Motor neuron (in vitro differentiated cells): ENCODE measurements at places on chromosomes 13 and 19. TPM values are rescaled to one million over a fixed set of nuclear protein-coding genes. Genes with fewer than 3 reads are reported as not detected.

DNA sequence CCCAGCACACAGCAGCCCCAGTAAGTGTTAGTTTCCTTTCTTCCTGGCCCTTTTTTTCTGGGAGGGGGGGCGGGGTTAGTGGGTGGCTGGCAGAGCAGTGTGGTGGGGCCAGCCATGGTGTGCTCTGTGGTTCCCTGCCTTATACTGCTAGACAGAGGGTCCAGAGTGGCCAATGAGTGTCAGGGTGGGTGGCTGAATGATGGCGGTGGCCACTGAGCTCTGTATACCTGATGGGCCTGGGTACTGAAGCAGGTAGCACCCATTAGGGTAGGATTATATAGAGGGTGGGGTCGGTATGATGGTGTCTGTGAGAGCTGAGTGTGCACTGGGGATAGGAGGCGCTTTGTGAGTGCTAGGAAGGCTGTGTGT is 13.8 kb downstream of the CIC start:
- ATAC-seq = no peak

- no peak for ATAC-seq
Observed at GRCh38 chr13:95204231-95204765, 97.0 kb downstream of the ABCC4 start.

GRCh38 chr19:50000841-50001557 is 24.2 kb downstream of the VRK3 start:
- no peak for ATAC-seq

- no peak for ATAC-seq
Observed at GRCh38 chr13:43293008-43293407, 269.6 kb downstream of the DNAJC15 start.

- no peak for ATAC-seq
Observed at GRCh38 chr19:14686411-14686810, 3.4 kb upstream of the ZNF333 start.

- peak; percentile 89 for ATAC-seq
Observed at GRCh38 chr19:5172859-5173630, 167.6 kb downstream of the PTPRS start.

Gene GRK1
- 0.09 and 0.29 TPM in 2 replicates for total RNA-seq

GRCh38 chr13:45416516-45417128 is 1.6 kb downstream of the SLC25A30 start:
- no peak for ATAC-seq

Gene TTC9B
- 22.3 and 25.6 TPM in 2 replicates for total RNA-seq

DNA sequence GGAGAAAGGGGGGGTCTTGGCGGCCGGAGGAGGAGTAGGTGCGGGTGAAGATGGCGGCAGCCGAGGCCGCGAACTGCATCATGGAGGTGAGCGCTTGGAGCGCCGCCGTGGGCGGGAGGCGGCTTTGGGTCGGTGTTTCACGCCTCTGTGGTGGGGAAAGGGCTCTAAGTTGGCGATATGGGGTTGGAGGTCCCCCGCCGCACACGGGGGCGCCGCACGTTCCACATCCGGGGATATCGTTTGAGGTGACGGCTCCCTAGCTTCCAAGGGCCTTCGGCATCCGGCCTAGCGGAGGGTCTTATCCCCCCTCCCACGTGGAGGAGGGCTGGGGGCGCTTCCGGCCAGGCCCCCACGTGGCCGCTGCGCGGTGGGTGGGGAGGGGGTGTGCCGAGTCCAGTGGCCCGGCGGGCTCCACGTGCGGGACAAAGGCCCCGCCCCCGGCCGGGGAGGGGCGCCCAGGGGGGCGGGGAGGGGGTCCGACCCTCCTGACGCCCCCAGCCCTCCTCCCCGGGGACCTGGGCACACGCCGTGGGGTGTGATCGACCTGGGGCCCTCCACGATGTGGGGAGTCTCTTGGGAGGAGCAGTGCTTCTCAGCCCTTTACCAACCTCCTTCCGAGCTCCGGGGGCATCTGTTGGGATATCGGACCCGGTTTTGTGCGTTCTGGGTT is at the start of gene PRMT1:
Gene PRMT1 (plus strand): TSS at position 41 of the 670 bp plus-strand sequence. CDS start 10 bp downstream, at position 51.
- ATAC-seq = peak; percentile 18

- ATAC-seq = no peak
Observed at GRCh38 chr19:47074621-47075020, 26.2 kb upstream of the TMEM160 start.

GRCh38 chr13:84870190-84870589 is 929.0 kb downstream of the SLITRK6 start:
- no peak for ATAC-seq

DNA sequence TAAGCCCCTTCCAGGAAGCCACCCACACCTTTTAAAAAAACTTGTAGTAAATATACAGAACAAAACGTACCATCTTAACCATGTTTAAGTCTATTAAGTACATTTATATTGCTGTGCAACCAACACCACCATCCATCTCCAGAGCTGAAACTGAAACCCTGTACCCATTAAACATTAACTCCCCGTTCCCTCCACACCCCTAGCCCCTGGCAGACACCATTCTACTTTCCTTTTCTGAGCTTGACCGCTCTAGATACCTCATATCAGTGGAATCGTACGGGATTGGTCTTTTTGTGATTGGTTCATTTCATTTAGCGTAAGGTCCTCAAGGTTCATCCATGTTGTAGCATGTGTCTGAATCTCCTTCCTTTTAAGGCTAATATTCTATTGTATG is 13.0 kb upstream of the SPATA13 start:
- no peak for ATAC-seq

- no peak for ATAC-seq
Observed at GRCh38 chr19:2229103-2230032, 6.8 kb downstream of the PLEKHJ1 start.

GRCh38 chr19:6743066-6743465 is 3.6 kb downstream of the TRIP10 start:
- ATAC-seq = no peak

Gene NLRP4
- 0.10 TPM in 1 of 2 replicates, not detected in the other for total RNA-seq

Gene CYP2A13
- total RNA-seq = 0.58 TPM in 1 of 2 replicates, not detected in the other

DNA sequence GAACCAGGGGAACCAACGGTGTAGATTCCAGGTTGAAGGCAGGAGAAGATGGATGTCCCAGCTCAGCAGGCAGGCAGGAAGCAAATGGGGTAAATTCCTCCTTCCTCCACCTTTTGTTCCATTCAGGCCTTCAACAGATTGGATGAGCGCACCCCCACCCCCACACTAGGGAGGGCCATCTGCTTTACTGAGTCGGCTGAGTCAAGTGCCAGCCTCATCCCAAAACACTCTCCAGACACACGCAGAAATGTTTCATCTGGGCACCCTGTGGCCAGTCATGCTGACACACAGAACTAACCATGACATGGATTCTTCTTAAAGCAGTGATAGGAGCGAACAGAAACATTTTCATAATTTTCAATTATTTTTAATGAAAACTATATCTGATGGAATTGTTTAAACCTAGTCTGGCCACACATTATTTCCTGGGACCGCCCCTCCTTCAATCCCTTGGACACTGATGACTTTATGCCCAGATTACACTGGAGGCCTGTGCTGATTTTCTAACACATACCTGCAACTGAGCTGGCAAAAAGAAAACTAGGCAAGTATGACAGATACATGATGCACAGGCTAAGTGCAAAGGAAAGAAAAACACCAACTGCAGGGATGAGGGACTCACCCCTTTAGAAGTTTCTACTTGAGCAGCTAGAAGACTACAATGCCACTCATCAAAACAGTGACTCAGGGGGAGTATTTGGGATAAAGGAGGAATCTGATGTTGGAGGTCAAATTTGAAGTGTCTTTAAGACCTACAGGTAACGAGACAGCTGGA is 154.2 kb downstream of the TNFRSF19 start:
- ATAC-seq = no peak

GRCh38 chr13:40120781-40121180 is 465.3 kb downstream of the COG6 start:
- ATAC-seq = peak; percentile 58

Gene FOXO1
- total RNA-seq = 1.5 and 2.1 TPM in 2 replicates

Gene CYP2B6
- 0.93 TPM in 1 of 2 replicates, not detected in the other for total RNA-seq

- ATAC-seq = no peak
Observed at GRCh38 chr19:51593138-51593890, 22.2 kb downstream of the ZNF175 start.

Gene TSSK6
- 2.1 and 2.2 TPM in 2 replicates for total RNA-seq

DNA sequence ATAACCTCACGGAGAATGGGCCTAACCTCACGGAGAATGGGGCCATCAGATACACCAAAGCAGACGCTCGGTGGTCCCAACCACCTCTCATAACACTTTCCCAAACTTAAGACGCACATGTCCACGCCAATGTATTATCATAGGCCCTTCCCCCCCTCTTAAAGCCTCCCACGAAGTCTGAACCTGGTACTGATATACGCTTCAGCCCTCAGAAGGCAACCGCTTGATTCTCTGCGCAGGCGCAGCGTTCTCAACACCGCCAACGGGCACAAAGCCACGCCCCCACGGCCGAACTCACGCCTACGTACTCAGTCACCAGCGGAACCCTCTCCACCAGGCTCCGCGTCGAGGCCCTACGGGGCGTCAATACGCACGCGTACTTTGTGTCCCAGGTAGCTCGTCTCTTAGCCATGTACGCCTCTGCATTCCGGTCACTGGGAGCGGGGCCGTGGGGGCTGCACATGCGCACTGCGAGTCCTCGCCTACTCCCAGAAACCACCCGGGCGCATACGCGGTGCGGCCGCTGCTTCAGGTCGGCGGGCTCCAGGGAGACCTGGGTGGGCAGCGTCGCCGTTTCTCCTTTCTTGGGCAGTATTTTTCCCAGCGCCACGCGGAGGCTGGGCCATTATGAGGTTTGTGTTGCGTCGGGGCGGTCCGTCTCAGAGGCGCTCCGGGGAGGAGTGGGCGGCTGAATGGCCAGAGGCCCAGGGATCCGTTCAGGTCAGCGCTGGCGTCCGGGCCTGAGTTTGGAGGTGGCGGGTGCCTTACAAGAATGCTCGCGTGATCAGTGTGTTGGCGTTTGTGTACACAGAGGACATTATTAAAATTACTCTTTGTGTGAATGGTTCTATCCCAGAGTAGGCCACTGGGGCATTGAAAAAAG is 25.3 kb downstream of the ZNF582 start:
- ATAC-seq = peak; percentile 98

GRCh38 chr13:76826527-76826926 is 59.7 kb downstream of the KCTD12 start:
- no peak for ATAC-seq

DNA sequence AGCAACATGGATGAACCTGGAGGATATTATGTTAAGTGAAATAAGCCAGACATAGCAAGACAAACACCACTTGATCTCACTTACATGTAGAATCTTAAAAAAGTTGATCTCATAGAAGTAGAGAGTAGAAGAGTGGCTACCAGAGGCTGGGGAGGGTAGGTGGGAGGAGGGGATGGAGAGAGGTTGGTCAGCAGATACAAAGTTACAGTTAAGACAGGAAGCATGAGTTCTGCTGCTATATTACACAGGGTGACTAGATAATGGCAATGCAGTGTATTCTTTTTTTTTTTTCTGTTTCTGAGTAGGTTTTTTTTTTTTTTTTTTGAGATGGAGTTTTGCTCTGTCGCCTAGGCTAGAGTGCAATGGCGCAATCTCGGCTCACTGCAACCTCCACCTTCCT is 15.2 kb upstream of the THSD1 start:
- no peak for ATAC-seq

Gene ZNF730
- total RNA-seq = not detected in 2 replicates

- ATAC-seq = no peak
Observed at GRCh38 chr13:22161871-22162270, 491.0 kb downstream of the FGF9 start.

Gene P2RY11
- 10.9 and 11.2 TPM in 2 replicates for total RNA-seq

- no peak for ATAC-seq
Observed at GRCh38 chr13:32381539-32381938, 46.4 kb downstream of the N4BP2L1 start.

- no peak for ATAC-seq
Observed at GRCh38 chr13:66745307-66745706, 484.8 kb downstream of the PCDH9 start.

DNA sequence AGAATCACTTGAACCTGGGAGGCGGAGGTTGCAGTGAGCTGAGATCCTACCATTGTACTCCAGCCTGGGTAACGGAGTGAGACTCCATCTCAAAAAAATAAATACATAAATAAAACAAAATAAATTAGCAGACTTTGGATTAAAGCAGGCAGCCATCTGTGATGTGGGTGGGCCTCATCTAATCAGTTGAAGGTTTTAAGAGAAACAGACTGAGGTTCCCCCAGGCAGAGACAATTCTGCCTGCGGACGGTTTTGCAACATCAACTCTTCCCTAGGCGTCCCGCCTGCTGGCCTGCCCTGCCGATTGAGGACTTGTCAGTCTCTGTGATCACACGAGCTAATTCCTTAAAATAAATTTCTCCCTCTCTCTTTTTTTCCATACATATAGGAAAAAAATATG is 23.7 kb downstream of the ATCAY start:
- ATAC-seq = no peak

DNA sequence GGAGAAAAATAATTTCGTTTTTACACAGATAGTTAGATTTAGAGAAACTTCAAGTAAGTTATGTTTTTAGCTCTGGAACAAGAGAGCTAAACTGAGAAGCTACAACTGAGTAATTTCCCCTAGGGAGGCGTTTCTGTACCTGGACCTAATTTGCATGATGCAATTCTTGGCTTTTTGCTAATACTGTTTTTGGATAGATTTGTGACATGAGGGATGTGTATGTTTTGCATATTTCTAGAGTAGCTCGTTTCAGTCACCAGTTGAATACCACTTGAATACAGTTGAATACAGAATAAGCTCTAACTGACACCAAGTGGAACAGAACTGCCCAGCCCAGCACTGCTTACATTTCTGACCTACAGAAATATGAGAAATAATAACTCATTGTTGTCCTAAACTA is 1227.9 kb upstream of the SPRY2 start:
- ATAC-seq = no peak

GRCh38 chr13:67932991-67933390 is 702.9 kb upstream of the PCDH9 start:
- ATAC-seq = no peak

Gene C1QTNF9
- 0.31 TPM in 1 of 2 replicates, not detected in the other for total RNA-seq

Gene C19orf25
- 34.3 and 34.4 TPM in 2 replicates for total RNA-seq

DNA sequence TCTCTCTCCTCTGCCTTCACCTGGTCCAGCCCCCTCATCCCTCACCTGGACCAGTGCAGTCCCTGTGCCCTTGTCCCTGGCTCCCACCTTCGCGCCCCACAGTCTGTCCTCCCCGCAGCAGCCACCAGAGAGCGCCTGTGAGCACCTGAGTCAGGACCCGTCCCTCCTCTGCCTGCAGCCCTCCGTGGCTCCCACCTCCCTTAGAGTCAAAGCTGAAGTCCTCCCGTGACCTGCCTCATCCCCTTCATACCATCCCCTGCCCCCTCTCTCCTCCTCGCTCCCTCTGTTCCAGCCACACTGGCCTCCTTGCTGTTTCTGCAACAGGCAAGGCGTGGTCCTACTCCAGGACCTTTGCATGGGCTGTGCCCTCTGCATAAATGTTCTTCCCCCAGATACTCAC is 10.3 kb downstream of the CELF5 start:
- no peak for ATAC-seq

GRCh38 chr19:30784850-30785457 is 412.8 kb downstream of the ZNF536 start:
- ATAC-seq = no peak

Gene CERS4
- 1.8 and 3.2 TPM in 2 replicates for total RNA-seq

DNA sequence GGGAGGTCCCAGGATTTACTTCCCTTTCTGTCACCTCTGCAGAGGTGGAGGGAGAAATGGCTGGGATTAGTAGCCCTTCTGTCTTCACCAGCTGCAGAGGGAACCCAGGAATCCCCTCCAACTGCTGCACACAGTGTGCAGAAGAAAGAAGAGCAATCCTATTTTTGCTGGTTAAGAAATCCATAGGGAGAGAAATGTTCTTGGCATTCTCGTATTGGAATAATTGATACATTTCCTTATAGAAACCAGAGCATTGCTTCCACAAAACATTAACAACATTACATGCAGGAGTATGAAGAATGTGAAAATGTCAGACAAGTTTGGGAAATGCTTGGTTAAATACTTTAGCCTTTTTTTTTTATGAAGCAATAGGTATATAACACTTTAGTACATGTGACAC is 48.3 kb upstream of the KLF12 start:
- ATAC-seq = no peak

GRCh38 chr13:46077265-46077664 is 24.7 kb upstream of the ZC3H13 start:
- no peak for ATAC-seq
